Activated T-helper 9 cell treated with anti-CD3 and anti-CD28 coated beads, Interleukin-2, amount 50 U/mL, for 16 hours (primary cell): ENCODE measurements at places on chromosomes 11 and 22.

DNA sequence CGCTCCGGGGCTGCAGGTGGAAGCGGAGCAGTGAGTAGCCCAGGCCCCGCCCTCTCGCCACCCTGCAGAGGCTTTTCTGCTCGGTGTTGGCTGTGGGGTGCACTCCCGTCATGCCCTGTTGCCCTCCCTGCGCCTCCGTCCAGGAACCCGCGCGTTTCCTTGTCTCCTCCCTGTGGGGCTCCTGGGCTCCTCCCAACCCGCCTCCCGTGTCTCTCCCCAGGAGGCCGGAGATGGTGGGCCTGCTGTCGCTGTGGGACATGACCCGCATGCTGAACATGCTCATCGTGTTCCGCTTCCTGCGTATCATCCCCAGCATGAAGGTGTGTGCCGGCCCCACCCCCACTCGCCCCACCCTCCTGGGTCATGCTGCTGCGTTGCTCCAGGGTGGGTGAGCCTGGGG, 32.4 kb downstream of the TPCN2 start:
- DNase-seq, result no peak

GRCh38 chr11:102882389-102883024, 7.7 kb upstream of the MMP12 start:
- no peak for DNase-seq

DNA sequence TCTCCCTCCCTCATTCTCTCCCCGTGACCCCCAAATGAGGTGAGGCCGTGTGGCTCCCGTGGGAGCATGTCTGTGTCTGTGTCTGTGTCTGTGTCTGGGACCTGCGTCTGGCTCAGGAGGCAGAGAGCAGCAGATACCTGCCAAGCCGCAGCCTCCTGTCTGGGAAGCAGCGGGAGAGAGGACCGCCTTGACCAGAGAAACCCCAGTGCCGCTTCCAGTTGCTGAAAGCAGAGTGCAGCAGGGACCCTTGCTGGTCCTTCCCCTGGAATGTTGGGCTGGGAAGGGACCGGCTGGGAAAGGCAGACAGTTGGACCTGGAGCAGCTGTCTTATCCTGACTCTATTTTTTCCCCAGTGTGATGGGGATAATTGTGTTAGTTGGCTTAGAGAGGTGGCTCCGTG, 525 bp downstream of the CSDC2 start:
- DNase-seq, result no peak

DNA sequence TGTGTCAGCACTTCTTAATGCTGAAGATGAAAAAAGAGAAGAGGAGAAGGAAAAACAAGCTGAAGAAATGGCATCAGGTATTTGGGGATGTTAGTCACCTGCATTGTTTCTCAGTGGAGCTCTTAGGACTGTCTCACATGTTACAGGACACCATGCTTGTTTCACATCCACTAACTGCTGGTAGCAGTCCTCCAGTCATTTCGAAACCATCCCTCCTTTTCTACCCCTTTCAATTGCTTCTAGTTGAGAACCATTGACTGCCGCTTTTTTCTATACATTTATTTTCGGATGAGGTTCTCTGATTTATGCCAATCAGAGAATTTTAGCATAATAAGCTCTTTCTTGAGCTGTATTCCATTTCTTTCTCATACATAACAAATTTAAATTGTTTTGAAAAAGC, 21.5 kb downstream of the BIRC2 start:
- DNase-seq, result no peak

- DNase-seq, result no peak
These were observed 671 bp upstream of the PICALM start for GRCh38 chr11:86069408-86070101.

- DNase-seq, result no peak
These were observed 726.1 kb upstream of the CCDC90B start for GRCh38 chr11:84012171-84012826.

DNA sequence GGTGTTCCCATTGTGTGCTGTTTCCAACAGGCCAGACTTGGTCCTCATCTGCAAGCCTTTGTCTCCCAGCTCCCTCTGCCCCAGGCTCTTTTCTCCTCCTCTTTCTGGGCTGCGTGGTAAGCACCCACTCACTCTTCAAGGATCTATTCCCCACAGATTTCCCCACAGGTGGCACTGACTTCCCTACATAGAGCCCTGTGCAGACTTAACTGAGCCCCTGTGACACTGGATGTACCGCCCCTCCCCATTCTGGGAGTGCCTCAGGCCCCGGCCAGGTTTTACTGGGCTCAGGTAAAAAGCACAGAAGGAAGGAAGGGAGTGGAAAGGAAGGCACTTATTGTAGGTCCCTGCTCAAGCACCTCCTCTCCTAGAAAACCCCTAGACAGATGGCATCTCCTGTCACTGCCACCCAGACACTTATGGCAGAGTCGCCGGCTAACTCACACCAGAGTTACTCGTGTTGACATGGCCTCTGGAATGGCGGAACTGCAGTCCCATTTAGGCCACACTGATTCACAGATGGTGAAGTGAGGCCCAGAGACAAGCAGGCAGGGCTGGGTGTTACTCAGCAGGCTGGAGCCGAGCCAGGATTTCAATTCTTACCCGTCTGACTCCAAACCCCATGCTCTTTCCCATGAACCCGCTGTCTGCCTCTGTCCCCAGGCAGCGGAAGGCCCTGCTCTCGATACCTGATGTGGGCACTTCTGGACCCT, 47.2 kb downstream of the LRRC32 start:
- DNase-seq, result no peak
